Stimulated activated CD4-positive, alpha-beta T cell treated with anti-CD3 and anti-CD28 coated beads, Interleukin-2, amount 100 ng/mL, for 24 hours (primary cell): ENCODE measurements at places on chromosomes 2 and 18.

GRCh38 chr2:109439390-109439786, 174.4 kb downstream of the SEPTIN10 start:
- no peak for DNase-seq

GRCh38 chr2:101909760-101910159, 82.0 kb upstream of the IL1R2 start:
- no peak for DNase-seq

- no peak for DNase-seq
Measured at GRCh38 chr2:143455317-143455716, 326.1 kb downstream of the ARHGAP15 start.

DNA sequence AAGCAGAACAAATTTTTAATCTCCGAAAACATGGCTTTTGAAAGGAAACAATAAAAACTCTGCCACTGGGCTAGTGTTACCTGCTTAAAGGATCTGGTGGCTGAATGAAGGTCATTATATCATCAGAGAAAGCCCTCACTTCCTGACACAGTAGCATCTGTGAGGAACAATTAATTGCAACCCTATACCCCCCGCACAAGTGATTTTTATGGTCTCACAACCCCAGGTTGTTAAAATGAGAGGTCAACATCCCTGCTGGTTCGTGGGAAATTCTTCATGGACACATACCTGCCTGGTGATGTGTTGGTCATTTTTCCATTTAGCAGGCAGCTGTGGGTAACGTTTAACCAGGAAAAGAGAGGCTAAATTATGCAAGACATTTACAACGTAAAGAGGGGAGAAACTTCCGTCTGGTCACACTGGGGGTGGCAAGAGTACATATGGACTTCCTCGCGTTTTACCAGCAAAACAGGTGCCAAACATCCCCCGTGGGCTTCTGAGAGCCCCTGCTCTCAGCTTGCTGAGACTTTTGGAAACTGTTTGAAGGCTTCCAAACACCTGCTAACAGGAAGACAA, 29.2 kb downstream of the NIFK start:
- DNase-seq: no peak

DNA sequence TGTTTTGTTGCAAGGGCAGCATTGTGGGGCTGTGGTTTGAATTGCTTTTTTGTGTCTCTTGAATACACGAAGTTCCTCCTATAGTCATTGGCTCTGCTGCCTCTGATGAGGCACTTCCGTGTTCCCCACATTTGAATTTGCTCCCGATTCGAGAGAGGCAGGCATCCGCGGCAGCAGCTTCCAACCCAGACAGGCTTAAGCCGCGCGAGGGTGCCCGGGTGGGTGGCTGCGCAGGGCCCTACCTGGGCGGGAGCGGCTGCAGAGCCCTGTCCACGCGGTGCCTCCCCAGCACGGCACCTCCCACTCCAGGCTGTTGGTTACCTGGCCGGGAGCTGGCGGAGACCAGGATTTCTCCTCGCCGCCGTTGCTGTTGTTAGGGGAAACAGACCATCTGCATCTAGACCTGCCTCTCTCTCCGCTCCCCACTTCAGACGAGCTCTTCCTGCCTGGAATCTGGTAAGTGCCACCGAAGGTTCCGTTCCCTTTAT, 151.3 kb downstream of the NEDD4L start:
- DNase-seq: peak; percentile 20

GRCh38 chr2:234985608-234986245, 33.9 kb downstream of the SH3BP4 start:
- DNase-seq: no peak

GRCh38 chr2:133598769-133599168, 30.5 kb upstream of the NCKAP5 start:
- no peak for DNase-seq
